ENCODE measurements at places on chromosomes 5 and 9.

GRCh38 chr9:115466756-115467155 lies 348.8 kb upstream of the TNC start:
- DNase-seq: no peak

DNA sequence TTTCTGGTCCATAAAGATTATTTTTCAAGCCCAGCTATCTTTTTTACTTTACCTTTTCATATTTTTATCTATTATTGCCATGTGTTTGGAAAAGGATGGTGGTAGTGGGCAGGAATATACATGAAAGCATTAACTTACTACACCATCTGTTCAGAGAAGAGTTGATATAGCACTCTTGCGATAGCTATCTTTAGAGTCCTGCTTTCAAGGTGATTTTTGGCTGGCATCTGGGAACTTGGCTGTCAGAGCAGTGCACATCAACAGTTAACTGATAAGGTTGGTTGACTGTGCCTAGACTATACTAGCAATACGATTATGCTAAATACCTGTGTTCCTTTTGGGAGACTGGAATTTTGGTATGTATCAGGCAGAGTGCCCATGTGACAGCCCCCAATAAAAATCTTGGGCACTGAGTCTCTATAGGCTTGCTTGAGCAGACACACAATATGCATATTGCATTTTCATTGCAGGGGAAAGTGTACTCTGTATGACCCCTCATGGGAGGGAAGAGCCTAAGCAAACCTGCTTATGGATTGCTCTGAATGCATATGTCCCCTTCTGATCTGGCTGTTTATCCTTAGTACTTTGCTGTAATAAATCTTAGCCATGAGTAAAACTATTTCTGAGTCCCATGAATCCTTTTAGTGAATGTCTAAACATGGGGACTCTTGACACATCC lies 227.6 kb upstream of the C9orf72 start:
- DNase-seq: no peak

- no peak for DNase-seq
Measured at GRCh38 chr5:154366353-154366752, 79.4 kb upstream of the SAP30L start.

- no peak for DNase-seq
Measured at GRCh38 chr9:27367921-27368315, 71.0 kb upstream of the EQTN start.

GRCh38 chr5:31731710-31732301 lies 92.9 kb downstream of the PDZD2 start:
- no peak for DNase-seq

DNA sequence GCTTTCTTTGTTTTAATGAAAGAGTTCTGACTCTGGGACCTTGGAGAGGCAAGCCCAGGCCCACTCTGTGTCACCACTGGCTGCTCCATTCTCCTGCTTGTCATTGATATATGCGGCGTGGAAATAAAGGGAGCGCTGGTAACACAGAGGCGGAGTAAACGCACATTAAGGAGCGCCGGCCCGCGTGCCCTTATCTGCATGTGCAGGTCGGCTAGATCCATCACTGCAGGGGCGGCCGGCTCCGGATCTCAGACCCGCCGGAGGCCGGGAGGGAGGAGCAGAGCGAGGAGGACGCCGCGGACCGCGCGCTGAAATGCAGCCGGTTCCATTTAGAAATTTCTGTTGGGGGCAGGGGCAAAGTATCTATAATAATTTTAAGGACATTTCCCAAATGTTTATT lies 70.8 kb downstream of the MRPL36 start:
- no peak for DNase-seq

- no peak for DNase-seq
Measured at GRCh38 chr9:133591985-133592384, 17.2 kb downstream of the FAM163B start.
